ENCODE measurements at places on chromosomes 1 and 21.

DNA sequence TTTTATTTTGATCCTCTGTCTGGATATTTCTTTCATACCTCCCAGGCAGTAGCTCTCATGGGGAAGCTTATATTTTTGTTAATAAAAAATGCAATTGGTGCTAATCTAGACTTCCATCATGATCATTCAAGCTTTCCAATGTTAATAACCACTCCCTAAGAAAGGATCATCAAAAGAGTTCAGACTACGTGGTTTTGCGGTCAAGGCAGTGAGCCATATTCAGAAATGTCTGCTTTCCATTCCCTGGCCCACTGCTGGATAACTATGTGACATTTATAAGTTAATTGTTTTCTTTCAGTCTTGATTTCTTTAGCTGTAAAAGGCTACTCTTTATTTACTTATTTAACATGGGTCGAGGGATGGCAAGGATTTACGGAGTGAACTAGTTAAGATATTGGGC lies 414.6 kb downstream of the LMO4 start:
- DNase-seq: no peak

DNA sequence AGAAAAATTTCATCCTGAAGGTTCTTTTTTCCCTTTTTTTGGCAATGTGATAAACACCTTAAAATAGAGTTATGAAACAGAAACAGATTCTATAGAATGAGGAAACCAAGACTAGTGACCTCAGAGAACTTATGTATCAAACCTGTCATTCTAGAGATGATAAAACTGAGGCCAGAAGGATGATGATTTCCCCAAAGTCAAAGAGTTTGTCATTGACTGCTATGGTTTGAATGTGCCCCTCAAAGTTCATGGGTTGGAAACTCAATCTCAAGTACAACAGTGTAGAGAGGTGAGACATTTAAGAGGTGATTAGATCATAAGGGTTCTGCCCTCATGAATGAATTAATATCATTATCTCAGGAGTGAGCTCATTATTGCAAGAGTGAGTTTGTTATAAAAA lies 13.7 kb upstream of the BEND5 start:
- peak; percentile 56 for DNase-seq

DNA sequence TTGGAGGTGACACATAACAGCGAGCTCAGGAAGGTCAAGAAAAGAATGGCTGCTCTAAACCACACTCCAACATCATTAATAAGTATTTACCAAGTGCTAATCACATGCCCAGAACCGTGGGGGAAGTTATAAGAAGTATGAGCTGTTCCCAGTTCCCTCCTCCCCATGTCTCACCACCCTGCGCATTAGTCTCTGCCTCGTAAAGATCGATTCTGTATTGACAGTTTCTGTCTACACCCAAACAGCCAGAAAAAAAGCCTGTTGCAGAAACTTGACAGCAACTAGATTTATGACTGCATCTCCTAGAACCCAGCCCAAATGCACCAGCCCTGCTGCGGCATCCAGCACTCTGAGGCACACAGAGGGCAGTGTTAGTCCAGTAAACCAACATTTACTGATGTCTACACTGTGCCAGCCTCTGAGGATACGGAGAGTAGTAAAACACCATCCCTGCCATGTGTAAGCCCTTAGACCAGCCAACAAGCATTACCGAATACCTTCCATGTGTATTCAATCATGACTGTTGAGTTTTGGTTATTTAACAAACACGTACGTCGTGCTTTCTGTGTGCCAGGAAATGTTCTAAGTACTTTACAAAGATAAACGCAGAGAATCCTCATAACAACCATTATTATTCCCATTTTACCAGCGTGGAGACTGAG lies 63.6 kb upstream of the ZBTB40 start:
- DNase-seq: no peak

- DNase-seq: no peak
These were observed 16.3 kb downstream of the RAB7B start for GRCh38 chr1:205986861-205987260.

DNA sequence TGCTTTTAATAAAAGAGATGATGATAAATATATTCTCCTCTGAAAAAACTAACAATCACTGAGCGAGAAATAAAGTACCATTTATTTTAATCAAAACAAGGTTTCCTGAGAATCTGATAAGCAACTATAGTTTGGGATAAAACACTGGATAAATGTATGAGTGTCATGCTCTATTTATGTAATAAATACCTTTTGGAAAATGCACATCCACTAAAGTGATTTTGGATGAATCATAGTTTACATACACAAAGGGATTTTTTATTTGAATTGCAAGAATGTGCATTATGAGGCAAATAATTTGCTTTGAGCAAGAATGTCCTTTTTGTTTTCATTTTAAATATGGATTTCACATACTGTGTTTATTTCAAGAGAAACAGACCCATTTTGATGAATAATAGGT lies 1483.5 kb downstream of the MRPL39 start:
- DNase-seq: no peak

DNA sequence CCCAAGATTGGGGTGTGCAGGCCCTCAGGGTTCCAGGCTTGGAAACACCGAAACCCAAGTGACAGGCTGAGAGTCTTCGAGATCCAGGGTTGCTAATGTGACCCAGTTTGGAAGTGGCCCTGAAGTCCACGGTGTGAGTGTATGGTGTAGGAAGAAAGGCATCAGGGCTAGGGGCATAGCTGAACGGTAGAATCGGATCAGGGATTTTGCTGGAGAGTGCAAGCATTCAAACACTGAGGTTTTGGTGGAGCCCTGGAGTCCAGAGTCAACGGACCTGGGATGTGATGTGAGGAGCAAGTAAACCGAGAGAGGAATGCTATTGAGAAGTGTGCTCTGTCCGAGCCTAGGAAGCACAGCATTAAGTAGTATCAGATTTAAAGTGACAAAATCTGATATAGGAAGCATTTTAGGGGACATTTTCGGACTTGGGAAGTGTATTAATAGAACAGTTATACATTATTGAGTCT lies 958 bp downstream of the NFYC start:
- DNase-seq: no peak

DNA sequence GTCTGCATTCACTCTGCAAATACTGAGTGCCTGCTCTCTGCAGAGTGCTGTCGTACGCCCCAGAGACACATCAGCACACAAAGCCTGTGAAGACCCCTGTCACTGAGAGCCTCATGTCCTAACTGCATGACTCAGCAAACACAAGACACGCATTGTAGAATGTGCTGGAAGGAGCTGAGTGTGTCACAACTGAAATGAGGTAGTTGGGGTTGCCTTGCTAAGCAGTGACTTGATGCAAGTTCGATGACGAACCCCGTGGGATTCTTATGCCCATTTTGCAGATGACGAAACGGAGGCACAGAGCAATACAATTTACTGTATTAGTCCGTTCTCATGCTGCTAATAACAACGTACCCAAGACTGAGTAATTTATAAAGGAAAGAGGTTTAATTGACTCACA lies 65.1 kb downstream of the RIPK4 start:
- no peak for DNase-seq

GRCh38 chr1:34918386-34918976 lies 11.0 kb downstream of the DLGAP3 start:
- DNase-seq: no peak

GRCh38 chr1:179938752-179939151 lies 15.9 kb upstream of the CEP350 start:
- no peak for DNase-seq

GRCh38 chr21:36075171-36075570 lies 5.3 kb downstream of the CBR1 start:
- DNase-seq: no peak

DNA sequence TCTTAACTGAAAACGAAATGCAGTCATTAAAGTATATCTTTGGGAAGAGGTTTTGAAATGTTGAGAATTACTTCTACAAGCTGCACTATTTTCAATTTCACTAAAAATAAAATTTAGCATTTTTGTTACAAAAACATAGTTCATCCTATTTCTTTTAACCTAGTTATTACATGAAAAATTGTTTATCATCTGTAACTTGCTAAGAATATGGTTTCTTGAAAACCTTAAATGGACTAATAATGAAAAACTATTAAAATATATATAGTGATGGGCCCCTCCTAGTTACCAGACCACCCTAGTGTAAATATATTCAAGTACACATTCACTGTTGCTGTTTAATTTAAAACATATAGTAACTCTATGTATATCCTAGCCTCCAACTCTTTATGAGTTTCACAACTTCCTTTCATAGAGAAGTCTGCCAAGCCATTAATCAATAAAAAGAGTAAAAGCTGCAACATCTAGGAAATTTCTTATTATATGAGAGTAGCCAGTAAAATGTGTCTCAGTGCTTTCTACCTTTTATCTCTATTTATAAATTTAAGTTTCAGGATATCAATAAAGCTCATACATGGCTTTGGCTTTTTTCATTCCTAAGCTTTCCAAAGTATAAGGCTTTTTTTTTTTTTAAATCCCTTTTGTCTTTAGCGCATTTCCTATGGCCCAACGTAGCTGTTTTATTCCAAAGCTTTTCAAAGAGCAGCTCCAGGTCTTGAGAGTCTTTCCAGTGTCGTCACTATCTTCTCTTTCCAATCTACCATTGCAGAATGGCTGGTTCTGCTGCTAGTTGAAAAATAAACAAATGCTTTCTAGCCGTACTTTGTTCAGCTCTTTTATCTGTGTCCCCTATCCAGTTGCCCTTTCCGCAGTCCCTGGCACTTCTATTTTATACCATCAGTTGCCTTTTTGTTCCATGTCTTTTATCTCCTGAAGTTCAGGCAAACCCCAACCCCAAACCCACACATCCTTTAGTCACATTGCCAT lies 6.5 kb downstream of the IRF2BP2 start:
- DNase-seq: no peak

DNA sequence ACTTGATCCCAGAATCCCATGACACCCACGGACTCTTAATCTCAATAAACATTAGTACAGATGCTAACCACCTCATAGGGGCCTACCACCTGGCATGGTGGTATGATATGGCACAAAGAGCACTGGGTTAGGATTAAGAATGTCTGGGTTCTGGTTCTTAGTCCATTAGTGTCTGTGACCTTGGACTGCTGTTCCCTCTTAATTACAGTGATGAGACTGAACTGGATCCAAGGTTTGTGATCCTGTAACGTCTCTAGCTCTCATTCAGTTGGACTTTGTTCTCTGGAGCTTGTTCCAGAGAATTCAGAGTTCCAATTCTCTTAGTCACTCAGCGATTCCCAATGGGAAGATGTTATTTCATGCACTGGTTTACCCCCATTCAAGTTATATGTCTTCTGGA lies 23.6 kb upstream of the PIGC start:
- no peak for DNase-seq

DNA sequence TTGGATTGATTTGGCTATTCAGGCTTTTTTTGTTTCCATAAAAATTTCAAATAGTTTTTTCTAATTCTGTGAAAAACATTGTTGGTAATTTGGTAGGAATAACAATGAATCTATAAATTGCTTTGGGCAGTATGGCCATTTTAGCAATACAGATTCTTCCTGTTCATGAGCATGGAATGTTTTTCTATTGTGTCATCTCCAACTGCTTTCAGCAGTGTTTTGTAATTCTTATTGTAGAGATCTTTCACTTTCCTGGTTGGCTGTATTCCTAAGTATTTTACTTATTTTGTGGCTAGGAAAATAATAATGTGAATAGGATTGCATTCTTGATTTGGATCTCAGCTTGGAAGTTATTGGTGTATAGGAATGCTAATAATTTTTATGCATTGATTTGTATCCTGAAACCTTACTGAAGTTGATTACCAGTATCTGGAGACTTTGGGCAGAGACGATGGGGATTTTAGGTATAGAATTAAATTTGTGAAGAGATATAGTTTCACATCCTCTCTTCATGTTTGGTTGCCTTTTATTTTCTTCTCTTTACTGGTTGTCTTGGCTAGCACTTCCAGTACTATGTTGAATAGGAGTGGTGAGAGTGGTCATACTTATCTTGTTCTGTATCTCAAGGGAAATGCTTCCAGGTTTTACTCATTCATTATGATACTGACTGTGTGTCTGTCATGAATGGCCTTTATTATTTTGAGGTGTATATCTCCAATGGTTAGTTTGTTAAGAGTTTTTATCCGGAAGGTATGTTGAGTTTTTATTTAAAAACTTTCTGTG lies 57.3 kb downstream of the DRAM2 start:
- no peak for DNase-seq

- DNase-seq: no peak
These were observed 8.8 kb downstream of the LAMB3 start for GRCh38 chr1:209643285-209644020.

DNA sequence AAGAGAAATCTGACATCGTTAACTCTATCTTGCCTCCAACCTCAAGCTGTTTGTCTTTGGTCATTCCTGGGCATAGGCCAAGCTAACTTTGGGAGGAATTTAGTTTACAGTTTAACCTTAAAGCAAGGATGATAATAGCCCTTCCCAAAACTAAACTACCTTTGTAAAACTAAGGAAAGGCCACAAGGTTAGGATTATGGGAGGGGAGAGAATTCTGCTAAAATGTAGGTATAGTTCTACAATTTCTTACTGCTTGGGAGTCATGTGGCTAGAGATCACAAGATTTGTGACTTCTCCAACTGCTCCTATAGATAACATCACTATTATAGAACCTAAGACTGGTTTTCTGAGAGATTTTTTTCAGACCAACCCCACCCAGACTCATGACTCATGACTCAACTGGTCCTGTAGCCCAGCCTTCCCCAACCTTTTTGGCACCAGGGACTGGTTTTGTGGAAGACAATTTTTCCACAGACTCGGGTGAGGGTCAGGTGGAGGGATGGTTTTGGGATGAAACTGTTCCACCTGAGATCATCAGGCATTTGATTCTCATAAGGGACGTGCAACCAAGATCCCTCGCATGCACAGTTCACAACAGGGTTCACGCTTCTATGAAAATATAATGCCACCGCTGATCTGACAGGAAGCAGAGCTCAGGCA lies 70.7 kb upstream of the MUTYH start:
- DNase-seq: no peak

DNA sequence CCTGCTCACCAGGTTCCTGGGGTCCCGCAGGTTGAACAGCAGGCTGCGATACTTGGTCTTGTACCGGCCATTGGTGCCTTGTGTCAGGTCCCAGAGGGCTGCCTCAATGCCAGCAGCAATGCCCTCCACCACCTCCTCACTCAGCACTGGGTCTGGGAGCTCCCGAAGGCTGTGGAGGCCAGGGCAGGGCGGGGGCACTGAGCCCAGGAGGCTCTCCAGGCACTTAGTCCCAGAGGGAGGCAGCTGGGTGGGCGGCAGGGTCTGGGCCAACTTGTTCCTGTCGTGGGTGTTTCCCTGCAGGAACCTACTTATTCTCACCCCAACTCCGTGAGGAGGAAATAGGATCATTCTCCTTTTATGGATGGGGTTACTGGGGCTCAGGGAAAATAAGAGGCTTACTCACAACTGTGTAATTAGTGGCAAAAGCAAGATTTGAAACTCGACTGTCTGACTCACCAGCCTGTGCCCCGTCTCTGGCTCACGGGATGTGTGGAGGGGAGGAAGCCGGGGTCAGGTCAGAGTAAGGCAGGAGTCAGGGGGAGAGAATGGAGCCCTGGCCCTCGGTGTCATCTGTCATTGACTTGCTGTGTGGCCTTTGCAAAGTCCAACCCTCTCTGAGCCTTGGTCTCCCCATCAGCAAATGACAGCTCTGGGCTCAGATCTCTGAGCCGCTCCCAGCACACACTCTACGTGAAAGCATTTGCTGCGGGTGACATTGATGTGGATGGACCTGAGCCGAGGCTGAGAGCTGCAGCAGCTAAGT lies 17.2 kb downstream of the SPOCD1 start:
- DNase-seq: no peak

All from GM12865 (cell line).